NCI-H1436 (cell line): ENCODE measurements at places on chromosomes 12 and 14.

- no peak for DNase-seq
These were observed 915.4 kb upstream of the FBXO33 start for GRCh38 chr14:40347675-40348074.

- no peak for DNase-seq
These were observed 53.4 kb upstream of the FOXN3 start for GRCh38 chr14:89470401-89470800.

DNA sequence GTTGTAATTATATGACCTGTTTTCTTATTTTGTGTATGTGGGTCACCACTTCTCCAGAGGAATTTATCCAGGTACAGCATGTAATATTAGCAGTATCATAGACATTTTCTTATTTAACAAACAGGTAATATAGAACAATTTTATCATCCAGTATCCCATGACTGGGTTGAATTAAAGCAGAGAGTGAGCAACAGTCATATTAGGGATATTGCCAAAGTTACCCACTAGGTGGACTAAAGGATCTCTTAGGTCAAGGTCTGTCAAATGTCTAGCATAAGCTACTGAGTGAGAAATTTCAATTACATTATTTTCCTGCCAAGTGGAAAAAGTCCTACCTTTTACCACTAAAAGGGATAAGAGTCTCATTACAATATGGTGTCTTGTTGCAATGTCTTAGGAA is 62.1 kb upstream of the TRIM9 start:
- DNase-seq = no peak

DNA sequence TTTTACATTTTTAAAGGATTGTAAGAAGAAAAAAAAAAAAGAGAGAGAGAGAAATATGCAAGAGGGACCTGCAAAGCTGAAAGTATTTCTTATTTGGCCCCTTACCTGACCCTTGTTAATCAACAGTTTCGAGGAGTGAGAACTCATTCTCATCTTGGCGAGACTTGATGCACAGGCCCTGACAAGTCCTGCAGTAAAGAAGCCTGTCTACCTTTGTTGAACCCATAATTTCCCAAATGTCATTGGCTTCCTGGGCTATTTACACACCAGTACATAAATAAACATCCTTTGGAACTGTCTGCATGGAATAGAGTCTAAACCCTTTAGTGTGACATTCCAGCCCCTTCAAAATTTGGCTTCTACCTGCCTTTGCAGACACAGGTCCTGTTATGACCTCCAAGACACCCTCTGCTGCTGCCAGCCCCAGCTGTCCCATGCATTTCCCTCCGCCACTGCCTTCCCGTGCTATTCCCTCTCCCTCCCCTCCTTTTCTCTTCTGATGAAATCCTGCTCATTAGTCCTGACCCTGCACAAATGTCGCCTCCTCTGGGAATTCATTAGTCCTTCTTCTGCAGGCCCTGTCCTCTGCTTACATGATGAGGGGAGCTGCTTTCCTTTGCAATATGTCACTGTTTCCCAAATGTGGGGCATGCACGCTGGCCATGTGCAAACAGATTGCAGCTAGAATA is 35.1 kb downstream of the MYL2 start:
- DNase-seq = no peak

DNA sequence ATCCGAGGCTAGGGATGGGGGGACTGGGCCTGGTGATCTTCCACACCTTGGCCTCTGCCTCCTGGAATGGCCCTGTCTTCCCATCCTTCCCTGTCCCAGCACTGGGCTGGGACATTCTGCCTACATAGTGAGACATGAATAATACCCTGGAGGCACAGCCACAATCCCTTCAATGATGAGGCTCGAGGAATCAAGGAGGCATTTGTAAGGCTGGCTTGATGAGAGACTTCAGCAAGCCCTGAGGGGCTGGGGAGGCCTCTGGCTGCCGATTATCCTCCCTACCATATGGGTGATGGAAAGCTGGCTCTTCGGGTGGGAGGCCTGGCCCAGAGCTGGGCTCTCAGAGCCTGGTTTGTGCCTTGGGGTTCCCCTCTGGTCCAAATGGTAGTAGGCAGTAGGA is 92.5 kb downstream of the CALM1 start:
- DNase-seq = no peak

DNA sequence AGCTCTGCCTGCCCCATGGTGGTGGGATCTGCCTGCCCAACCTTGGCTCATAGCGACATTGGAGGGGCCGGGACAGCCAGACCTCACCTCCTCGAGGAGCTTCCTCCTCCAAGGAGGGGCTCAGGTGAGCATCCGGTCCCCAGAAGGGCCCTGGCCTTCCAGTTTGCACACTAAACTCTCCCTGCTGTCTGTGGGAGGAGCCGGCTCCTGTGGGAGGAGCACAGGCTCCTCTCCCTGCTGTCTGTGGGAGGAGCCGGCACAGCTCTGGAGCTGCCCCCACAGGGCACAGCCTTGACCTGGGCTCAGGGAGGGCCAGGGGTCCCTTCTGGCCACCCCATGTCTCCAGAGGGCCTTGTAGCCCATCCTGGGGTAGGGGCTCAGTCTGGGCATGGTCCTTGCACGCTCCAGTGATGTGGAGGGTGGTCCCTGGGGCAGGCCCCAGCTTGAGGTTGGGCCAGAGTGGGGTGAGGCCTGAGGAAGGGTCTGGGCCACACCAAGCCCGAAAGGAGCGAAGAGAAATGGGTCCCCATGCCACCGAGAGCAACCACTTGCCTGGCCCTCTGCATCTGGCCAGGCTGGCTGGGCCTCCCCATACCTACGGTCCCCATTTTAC is 147.5 kb upstream of the C14orf180 start:
- DNase-seq = no peak

DNA sequence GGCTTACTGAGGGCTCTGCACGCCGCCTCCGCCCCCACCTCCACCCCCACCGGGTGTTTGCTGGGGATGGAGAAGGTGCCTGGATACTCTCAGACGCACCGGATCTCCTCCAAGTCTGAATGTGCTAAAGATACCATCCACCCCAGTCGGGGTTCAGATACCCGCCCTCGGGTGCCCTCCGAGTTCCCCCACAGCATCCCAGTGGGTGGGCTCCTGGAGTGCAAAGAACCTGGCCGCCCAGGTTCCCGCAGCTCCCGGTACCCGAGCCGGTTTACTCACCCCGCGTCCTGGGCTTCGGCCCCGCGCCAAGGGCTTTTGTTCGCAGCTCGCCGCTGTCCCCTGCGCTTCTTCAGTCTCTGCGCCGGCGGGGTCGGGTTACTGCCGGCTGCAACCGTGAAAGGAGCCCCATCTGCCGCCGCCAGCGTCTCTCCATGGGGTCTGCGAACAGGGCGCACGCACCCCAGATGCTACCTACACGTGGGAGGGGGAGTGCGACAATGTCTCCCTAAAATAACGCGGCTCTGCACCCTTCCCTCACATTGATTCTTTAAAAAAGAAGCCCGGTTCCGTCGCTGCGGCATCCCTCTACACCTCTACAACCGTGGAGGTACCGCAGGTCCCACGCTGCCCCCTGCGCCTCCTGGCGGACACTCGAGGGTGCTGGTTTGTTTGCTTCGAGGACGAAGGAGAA is at the start of gene CCDC177:
Gene CCDC177 (minus strand): TSS at position 609 of the 691 bp plus-strand sequence. CDS start 1,249 bp downstream, outside the sequence.
- DNase-seq = peak; percentile 65

- DNase-seq = no peak
These were observed 164.0 kb upstream of the SYT1 start for GRCh38 chr12:78700565-78700964.

DNA sequence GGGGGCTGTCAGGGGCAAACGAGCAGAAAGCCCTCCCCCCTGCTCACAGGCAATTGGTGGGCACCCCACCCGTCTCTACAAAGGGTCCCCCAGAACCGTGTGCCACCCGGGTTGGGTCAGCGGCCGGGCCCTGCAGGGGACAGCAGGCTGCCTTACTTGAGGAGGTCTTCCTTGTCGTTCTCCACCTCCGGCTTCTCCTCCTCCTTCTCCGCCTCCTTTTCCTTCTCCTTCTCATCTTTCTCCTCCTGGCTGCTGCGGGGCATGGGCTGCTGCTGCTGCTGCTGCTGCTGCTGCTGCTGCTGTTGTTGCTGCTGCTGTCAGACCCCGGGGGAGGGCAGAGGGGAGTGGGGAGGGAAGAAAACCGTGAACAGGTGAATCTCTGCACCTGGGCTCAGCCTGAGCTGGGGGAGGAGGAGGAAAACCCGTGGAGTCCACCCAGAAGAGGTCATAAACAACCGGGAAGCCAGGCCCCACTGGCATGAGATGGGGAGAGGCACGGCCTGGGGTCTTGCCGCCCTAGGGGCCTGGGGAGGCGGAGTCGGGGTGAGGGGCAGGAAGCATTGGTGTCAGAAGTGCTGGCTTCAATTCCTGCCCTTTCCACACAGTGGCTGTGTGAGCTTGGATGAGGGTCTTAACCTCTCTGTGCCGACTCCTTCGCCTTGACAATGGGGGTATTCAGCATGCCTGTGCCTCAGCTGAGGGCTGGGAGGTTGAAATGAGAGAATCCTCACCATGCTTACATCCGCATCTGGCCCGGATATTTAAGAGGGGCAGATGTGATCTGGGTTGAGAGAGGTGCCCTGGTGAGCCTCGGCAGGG is 107.6 kb downstream of the RFLNA start:
- DNase-seq = no peak
